Colonic mucosa (tissue), 4 donors: ENCODE measurements at places on chromosomes 13 and 19.

GRCh38 chr13:36163809-36164308, 32.7 kb upstream of the DCLK1 start:
- H3K27me3 ChIP-seq: no peaks in the 10 kb centered on the region
- peak; percentile 22 for DNase-seq
- H3K36me3 ChIP-seq: no peaks in the 10 kb centered on the region
- no peak overlapping the region for H3K27ac ChIP-seq
- no peak overlapping the region for H3K4me3 ChIP-seq
- H3K4me1 ChIP-seq: no peaks in the 10 kb centered on the region

GRCh38 chr19:542173-542866, 1.5 kb upstream of the GZMM start:
- H3K27ac ChIP-seq: no peak overlapping the region
- peaks cover 5% of the 10 kb centered on the region for H3K36me3 ChIP-seq
- DNase-seq: no peak
- no peak overlapping the region for H3K4me3 ChIP-seq
- H3K27me3 ChIP-seq: no peaks in the 10 kb centered on the region

DNA sequence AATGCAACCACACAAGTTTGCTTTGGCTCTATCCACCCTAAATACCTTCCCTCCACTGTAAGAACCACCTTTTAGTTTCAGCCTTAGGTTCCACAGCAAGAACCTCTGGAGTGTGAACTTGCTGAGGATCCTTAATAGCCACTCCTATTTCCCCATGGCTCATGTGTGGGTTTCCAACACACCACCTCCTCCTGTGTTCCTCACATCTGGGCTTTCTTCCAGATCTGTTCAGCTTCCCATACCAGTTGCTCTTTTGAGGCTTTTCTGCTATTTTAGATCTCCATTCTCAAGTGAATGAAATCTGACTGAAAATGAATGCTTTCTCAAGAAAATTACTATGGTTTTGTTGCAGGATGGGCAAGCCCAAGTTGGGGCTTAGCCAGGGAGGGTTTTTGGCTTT, 104.8 kb upstream of the MIR17HG start:
- DNase-seq: no peak
- no peaks in the 10 kb centered on the region for H3K4me1 ChIP-seq
- H3K4me3 ChIP-seq: no peak overlapping the region

GRCh38 chr19:30263830-30264381, 108.3 kb upstream of the ZNF536 start:
- no peaks in the 10 kb centered on the region for H3K27me3 ChIP-seq
- H3K4me3 ChIP-seq: no peak overlapping the region
- DNase-seq: no peak
- no peaks in the 10 kb centered on the region for H3K36me3 ChIP-seq
- H3K27ac ChIP-seq: no peak overlapping the region

DNA sequence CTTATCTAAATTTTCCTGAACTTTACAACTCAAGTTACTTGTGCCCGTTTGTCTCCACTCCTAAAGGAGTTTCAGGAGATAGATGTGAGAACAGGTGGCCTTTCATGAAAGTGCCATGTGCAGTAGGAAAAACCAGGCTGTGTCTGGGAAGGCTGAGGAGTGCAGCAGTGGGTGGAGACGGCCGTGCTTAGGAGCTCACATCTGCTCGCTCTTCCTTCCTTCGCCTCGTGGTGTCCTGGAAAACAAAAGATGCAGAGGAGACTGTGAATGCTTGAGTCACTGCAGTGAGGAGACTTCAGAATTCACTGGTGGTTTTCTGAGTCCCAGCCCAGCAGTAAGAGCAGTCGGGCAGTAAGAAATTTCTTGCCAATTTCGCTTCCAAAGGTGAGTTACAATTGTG, 138.4 kb upstream of the RNF113B start:
- H3K36me3 ChIP-seq: no peaks in the 10 kb centered on the region
- no peak for DNase-seq
- no peak overlapping the region for H3K4me3 ChIP-seq

- H3K4me3 ChIP-seq: peak overlapping the region; percentile 67
- peak overlapping the region; percentile 44 for H3K27ac ChIP-seq
- no peaks in the 10 kb centered on the region for H3K27me3 ChIP-seq
- peaks cover 43% of the 10 kb centered on the region for H3K4me1 ChIP-seq
- DNase-seq: peak; percentile 28
- H3K36me3 ChIP-seq: no peaks in the 10 kb centered on the region
Measured at GRCh38 chr19:1861599-1862031, 1.8 kb downstream of the KLF16 start.

DNA sequence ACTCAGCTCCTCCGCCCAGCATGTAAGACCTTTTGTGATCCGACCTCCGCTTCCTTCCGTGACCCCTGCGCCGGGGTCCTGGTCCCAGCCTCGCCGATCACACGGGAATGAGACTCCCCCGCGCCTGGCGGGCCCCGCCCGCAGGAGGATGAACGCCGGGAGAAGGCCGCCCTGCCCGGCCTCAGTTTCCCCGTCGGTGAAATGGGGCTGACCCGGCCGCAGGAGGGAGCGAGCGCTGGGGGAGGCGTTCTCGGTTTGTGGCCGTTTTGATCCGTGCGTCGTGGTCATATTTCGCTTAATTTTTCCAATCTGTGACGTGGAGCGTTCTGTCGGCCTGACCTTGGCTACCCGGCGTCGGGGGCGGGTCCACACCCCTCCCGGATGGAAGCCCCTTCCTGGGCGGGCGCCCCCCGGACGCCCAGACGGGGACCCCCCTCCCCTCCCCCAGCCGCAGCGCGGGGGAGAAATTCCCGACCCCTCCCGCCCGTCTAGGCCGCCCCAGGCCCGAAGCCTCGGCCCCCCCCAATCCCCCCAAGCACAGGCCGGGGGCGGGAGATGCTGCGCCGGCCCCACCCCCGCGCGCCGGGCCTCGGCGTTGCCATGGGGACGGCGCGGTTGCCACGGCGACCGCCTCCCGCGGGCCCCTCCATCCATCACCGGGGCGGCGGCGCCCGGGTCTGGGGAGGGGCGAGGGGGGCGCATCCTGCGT, 11.1 kb downstream of the PALM start:
- no peaks in the 10 kb centered on the region for H3K36me3 ChIP-seq
- H3K4me3 ChIP-seq: no peak overlapping the region
- H3K4me1 ChIP-seq: no peaks in the 10 kb centered on the region
- no peak overlapping the region for H3K27ac ChIP-seq
- no peak for DNase-seq

- no peak overlapping the region for H3K4me3 ChIP-seq
- no peak for DNase-seq
- peaks cover 18% of the 10 kb centered on the region for H3K4me1 ChIP-seq
- H3K36me3 ChIP-seq: no peaks in the 10 kb centered on the region
Measured at GRCh38 chr13:46586751-46587514, 34.0 kb downstream of the LRCH1 start.

GRCh38 chr13:26253787-26254582, at the start of gene CDK8:
TSS of gene CDK8 (plus strand) at chr13:26254129. CDS start at chr13:26254642, 513 bp downstream.
- peak within 1 kb of the TSS; percentile 95 for H3K4me3 ChIP-seq
- H3K36me3 ChIP-seq: no peaks in the 10 kb centered on the region
- H3K27me3 ChIP-seq: no peaks in the 10 kb centered on the region
- H3K4me1 ChIP-seq: peaks cover 3% of the 10 kb centered on the region
- peak within 1 kb of the TSS; percentile 96 for H3K27ac ChIP-seq

DNA sequence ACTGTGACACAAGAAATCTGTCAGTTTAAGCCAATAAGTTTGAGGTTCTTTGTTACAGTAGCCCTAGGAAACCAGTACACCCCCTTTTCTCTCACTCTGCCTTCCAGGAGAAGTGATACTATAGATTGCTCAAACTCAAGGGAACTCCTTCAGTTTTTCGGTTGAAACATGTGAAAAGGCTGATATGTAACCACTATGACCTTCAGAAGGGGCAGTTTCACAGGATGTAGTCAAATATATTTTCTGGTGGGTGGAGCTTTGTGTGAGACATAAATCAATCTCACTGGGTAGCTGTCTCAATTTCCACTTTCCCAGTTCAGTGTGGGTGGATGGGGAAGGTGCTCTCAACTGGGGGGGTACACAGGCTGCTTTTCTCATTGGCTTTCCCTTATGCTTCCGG, 41.7 kb downstream of the HTR2A start:
- no peaks in the 10 kb centered on the region for H3K4me1 ChIP-seq
- no peaks in the 10 kb centered on the region for H3K27me3 ChIP-seq
- no peak overlapping the region for H3K27ac ChIP-seq
- H3K36me3 ChIP-seq: no peaks in the 10 kb centered on the region
- H3K4me3 ChIP-seq: no peak overlapping the region

DNA sequence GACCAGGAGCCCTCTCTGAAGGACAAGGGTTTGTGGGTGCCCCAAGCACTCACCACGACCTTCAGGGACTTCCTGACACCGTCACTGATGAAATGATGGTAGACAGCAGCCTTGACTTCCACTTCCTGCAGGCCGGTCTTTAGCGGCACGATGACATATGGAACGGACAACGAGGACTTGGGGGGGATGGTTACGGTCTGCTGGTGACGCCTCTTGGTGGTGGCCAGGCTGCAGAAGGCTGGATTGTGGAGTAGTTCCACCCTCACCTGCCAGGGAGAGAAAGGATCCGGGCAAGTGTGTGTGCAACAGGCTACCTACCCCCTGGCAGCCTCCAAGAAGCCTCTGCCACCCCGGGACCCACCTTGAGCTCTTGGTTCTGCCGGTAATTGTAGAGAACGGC, 23.2 kb downstream of the C3 start:
- no peaks in the 10 kb centered on the region for H3K4me1 ChIP-seq
- H3K36me3 ChIP-seq: no peaks in the 10 kb centered on the region
- no peaks in the 10 kb centered on the region for H3K27me3 ChIP-seq
- DNase-seq: no peak
- no peak overlapping the region for H3K27ac ChIP-seq
- no peak overlapping the region for H3K4me3 ChIP-seq

GRCh38 chr19:17860331-17860992, 752 bp downstream of the RPL18A start:
- DNase-seq: no peak
- H3K27me3 ChIP-seq: no peaks in the 10 kb centered on the region
- H3K4me1 ChIP-seq: peaks cover 8% of the 10 kb centered on the region
- H3K4me3 ChIP-seq: peak overlapping the region; percentile 92

DNA sequence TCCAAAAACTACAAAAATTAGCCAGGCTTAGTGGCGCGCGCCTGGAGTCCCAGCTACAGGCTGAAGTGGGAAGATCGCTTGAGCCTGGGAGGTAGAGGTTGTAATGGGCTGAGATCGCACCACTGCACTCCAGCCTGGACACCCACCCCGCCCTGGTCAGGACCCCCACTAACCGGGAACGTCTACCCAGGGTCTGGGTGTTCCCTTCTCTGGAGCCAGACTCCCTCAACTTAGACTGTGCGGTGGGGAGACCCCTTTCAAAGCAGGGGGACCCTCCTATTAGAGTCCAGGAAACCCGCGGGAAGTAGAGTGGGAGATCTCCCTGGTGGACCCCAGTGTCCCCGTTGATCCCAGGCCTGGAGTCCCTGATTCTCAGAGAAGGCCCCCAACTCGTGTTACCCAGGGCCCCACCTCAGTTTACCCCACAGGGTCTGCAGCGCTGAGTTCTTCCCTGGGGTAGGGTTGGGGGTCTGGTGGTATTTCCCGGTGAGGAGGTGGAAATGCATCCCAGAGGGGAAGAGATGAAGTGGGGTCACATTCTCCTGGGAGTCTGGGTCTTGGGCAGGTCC, 6.1 kb upstream of the ARRDC2 start:
- no peaks in the 10 kb centered on the region for H3K36me3 ChIP-seq
- no peak for DNase-seq
- peak overlapping the region; percentile 90 for H3K27ac ChIP-seq
- H3K4me1 ChIP-seq: no peaks in the 10 kb centered on the region

DNA sequence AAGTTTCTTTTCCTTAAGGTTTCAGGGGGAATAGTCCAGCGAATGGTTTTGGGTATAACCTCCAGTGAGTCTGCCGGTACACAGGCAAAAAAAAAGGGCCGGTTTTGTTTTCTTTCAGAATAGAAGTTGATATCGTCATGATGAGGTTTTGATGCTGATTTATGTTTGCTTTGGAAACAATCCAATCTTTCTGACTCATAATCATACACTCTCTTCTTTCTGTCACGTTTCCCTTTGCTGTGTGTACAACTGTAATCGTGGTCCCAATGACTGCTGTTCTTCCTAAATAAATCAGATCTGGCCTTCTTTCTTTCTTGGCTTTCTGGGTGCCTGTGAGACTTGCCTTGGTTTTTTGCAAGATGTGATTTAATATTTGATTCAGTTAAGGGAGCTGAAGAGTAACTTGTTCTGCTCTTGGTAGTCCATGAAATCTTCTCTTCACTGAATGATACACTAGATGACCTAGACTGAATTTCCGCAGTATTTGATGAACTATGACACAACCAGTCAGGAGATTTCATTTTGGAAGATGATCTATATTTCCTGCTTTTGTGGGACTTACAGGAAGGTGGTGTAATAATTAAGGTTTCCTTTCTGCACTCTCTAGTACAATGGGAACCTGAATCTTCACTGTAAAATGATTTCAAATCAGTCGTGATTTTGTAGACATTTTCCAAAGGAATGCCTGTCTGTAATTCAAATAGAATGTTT, 34.9 kb upstream of the METTL21C start:
- no peaks in the 10 kb centered on the region for H3K36me3 ChIP-seq
- no peaks in the 10 kb centered on the region for H3K4me1 ChIP-seq
- no peak overlapping the region for H3K27ac ChIP-seq
- no peaks in the 10 kb centered on the region for H3K27me3 ChIP-seq

DNA sequence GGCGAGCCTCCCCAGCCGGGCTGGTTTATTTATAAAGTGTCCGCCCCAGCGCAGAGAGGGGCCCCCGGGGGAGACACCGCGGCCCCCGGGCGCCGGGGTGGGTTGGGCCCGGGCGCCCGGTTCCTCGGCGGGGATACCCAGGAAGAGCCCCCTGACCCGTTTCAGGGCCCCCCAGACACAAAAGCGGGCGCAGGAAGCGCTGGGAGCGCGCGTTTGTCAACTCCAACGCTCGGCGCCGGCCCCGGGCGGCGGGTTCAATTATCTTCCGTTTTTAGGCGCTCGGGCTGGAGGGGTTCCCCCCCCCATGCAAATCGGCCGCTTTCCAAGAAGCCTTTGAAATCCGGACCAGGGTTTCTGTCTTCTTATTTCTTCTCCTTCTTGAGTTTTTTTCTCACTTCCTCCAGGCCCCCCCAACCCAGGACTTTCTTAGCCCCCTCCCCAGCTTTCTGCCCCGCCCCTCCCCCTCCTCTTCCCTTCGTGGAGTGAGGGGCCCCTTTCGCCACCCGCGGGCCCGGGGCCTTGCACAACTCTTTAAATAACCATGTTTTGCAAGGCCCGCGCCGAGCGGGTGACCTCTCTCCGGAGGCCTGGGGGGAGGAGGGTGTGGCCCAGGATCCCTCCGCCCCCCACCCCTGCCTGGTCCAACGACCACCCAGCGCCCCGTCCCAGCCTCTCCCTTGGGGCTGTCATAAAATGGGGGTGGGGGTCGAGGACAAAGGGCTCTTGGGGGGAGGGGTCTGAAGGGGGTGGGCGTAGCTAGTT, 935 bp downstream of the ARID3A start:
- no peaks in the 10 kb centered on the region for H3K36me3 ChIP-seq
- peak overlapping the region; percentile 91 for H3K4me3 ChIP-seq
- H3K27me3 ChIP-seq: no peaks in the 10 kb centered on the region
- peak; percentile 70 for DNase-seq
- H3K27ac ChIP-seq: peak overlapping the region; percentile 78
- no peaks in the 10 kb centered on the region for H3K4me1 ChIP-seq

- H3K4me1 ChIP-seq: peaks cover 9% of the 10 kb centered on the region
- H3K36me3 ChIP-seq: peaks cover 30% of the 10 kb centered on the region
- no peak overlapping the region for H3K27ac ChIP-seq
- peak; percentile 10 for DNase-seq
- H3K4me3 ChIP-seq: no peak overlapping the region
Measured at GRCh38 chr19:46608178-46608577, 7.0 kb downstream of the CALM3 start.
